Vagina (tissue), 2 donors: ENCODE measurements at places on chromosomes 1 and 21.

- DNase-seq = no peak
These were observed 85.6 kb downstream of the NKAIN1 start for GRCh38 chr1:31154000-31154631.

- DNase-seq = no peak
These were observed 12.2 kb downstream of the FGR start for GRCh38 chr1:27622828-27623227.

- DNase-seq = no peak
These were observed 22.1 kb upstream of the DIP2A start for GRCh38 chr21:46436621-46437020.

DNA sequence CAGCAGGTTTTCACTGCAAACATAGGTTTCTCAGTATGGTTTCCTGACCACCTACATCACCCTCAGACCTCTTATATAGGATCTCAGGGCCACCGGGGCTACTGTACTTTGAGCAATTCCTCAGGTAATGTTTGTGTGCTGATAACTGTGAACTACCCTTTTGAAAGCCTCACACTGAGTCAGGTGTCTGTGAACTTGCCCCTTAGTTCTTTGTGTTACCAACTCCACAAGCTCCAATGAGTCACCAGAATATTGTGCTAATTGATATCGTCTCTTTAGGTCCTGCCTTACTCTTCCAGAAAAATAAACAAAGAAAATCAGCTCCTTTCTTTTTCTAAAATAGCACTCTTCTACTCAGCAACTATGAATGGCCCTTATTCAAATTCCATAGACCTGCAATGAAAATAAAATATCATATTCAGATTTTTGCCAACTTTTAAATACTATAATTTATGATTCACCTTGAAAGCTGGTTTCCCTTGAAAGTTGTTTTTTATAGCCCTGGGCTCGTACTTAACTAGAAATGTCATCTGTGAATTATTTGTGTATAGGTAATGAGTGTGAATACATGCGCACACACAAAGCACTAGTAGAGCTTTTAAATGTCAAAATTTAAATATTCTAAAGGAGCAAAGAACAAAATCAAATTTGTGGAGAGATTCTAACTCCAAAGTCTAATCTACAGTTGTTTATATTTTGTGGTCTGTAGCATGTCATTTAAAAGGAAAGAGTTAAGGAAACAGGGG, 88.1 kb upstream of the WARS2 start:
- DNase-seq = no peak

DNA sequence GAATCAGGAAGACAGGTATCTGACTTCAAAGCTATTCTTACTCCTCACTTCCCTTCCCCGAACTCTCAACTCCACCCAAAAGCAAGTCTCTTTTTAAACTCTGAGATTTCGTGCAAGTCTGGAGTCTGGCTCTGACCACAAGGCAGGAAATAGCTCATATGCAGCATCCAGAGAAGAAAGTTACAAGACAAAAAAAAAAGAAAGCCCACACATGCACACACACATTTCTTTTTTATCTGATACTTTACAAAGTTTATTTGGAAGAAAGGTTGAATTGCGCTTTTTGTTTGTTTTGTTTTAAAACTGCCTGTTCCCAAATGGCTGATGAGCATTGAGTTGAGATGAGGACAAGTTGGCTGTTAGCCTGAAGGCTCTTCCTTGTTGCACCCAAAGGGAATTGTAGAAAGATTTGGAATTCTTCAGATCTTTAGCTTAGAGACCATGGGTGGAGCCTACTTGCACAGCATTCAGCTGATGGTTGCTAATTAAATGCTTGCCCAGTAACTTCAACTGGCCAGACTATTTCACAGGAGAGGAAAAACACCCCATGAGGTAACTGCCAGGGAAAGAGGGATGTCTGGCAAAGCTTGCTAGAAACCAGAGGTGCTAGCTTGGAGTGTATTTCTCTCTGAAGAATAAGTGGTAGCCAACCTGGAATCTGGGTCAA, 490.3 kb downstream of the TTLL7 start:
- no peak for DNase-seq

- no peak for DNase-seq
These were observed 2.4 kb upstream of the TARS2 start for GRCh38 chr1:150484861-150485260.

GRCh38 chr1:63817152-63817667, 43.4 kb downstream of the ROR1 start:
- DNase-seq = no peak

- no peak for DNase-seq
These were observed 50.6 kb downstream of the CHML start for GRCh38 chr1:241589521-241589920.

DNA sequence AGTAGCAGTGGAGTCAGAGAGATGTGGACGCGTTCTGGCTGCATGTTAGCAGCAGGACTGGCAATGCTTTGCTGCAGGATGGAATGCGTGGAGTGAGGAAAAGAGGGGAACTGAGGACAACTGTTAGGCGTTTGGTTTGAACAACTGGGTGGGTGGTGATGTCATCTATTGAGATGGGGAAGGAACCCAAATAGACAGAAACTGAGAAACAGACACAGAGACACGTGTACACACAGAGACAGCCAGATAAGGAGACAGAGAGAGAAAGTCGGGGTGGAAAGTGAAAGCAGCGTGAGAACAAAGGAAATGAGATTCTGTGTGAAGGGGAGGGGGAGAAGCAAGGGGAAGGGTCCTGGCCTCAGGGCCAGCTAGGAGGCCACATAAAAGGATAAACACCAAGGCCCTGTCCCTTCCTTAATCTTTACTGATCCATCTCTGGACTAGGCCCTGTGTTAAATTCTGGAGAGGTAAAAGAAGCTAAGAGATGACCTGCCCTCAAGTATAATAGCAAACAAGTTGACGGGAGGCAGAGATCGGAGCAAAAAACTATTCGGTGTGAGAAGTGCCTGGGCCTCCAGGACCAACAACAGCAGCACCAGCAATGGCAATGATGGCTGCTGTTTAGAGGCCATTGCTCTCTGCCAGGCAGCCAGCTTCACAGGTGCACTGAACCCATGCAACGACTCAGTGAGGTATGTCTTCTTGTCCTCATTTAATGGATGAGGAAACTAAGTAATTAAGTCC, 31.6 kb downstream of the VWA5B1 start:
- no peak for DNase-seq

GRCh38 chr1:33895396-33895795, 31.5 kb downstream of the HMGB4 start:
- no peak for DNase-seq

GRCh38 chr1:230899841-230900251, 31.5 kb upstream of the C1orf198 start:
- DNase-seq = no peak

DNA sequence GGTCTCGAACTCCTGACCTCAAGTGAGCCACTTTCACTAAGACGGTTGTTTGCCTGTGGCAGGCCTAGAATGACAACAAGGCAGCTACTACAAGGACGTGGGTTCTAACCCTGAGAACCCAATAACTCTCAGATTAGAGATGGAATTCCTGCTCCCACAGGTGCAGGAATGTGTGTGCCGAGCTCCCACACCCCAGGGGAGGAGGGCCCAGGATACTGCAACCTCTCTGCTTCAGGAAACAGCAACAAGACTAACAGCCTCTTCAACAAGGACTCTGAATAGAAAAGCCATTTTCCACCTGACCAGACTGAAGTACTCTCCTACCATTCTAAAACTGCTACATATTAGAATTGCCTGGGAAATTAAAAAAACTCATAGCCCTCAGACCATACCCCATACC, 4.9 kb downstream of the LSM10 start:
- DNase-seq = no peak

DNA sequence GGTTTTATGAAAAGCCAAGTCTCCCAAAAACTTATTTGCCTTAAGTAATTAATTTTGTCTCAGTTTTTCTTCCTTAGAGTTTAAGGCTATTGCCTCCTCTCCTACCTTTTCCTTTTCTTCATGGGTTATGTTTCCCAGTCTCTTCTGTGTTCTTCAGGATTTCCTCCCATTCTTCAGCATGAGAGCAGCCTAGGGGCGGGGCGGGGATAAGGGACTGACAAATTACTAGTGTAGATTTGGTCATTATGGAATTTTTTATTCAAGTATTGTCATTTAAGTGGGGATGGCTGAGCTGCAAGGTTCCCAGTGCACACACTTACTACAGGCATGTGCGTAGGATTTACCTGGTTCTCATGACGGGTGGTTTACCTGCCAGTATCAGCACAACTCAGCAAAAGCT, 35.2 kb upstream of the PIGV start:
- DNase-seq = no peak

DNA sequence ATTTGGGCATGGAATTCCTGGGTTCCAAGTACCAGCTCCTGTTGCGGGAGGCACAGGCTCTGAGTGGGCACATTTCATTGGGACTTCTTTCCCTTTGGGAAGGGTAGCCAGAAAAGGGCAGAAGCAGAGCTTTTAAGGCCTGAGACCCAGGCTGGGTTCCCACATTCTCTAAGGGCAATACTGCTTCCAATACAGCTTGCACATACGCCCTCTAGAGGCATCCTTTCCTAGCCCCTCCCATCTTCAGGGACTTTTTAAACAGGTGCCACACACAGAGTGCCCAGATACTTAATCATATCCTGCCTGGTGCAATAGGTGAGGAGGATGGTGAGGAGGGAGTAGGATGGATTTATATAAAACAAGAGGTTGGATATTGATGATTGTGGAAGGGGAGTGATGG, 5.7 kb downstream of the GPR88 start:
- DNase-seq = no peak

DNA sequence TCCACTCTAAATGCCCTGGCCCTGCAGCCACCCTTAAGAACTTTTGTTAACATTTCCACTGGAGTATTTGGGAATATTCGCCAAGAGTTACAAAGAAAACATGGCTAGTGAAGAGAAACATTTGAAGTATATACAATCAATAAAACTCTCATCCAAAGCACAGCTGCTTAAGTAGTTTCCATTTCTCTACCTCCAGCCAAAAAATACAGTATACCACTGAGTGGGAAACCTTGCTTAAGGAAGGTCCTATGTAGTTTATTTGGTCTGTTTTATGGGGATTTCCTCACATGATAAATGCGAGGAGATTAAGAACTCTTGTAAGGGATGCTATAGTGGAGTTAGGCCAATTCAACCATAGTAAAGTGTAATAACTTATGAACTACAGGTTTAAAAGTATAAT, 382.5 kb downstream of the NEGR1 start:
- no peak for DNase-seq

DNA sequence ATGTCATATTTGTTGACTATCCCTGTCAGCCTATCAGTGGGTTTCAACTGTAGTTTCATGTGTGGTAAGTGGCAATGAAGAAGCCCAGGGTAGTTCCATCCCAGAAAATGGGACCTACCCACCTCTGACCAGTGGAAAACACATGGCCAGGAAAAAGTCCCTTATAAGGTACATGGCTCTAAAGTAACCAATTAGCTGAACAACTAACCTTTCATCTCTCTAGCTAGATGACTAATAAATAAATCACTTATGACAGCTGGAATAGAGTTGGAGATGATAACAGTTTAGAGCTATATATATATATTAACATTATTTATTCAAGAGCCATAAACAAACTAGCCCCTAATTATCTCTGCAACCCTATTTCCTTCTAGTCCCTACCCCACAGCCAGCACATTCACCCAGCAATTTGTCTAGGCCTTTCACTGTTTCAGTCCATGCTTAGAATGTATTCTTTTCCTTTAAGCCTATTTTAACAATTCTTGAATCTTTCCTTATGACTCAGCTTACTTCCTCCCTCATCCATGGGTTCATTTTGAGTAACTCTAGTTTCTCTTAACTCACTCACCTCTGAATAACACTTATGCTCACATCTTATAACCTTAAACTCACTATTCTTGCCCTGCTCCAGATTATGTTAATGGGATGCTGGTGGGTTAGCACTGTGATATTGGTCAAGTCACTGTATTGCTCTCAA, 83.7 kb downstream of the TNFSF18 start:
- DNase-seq = no peak

DNA sequence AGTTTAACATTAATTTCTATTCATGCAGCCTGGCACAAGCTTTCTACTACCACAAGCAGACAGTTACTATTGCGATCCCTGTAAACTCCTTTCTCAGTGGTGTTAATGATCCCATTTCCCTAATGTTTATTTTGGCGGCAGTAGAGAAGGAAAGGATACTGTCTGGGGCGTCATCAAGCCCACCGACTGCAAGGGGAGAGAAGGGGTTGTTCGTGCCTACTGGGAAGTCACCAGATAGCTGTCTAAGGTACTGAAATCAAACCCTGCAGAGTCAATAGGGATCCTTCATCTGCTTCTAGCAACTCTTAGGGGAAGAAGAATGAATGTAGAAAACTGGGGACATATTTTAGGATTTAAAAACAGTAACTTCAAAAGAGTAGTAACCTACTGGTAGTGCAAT, 95.2 kb upstream of the ADAR start:
- no peak for DNase-seq

- DNase-seq = no peak
These were observed 158.1 kb upstream of the IGSF21 start for GRCh38 chr1:17949511-17949910.

DNA sequence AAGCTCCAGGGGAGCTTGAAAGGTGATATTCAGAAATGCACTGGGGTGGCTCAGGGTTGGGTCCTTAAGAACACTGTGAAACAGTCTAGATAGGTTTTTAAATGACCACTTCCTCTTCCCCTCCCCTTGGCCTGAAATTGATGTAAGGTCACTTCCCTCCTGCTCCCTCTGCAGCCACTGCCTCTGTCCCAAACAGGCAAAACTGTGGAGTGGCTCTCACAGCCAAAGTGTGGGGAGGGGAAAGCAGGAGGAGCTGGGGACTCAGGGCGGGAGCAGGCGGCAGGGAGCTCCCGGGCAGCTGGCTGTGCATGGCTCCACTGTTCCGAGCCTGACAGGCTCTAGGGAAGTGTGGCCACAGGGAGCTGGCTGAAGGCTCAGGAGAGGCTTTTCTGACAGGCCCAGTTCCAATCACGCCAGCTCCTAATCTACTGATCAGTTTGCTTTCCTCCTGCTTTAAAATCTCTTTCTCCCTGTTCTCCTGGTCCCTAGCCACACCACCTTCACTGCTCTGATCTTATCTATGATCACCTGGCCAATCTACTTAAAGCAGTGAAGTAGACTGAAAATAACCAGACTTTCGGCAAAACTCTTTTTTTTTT, 5.1 kb upstream of the CSRP1 start:
- no peak for DNase-seq

DNA sequence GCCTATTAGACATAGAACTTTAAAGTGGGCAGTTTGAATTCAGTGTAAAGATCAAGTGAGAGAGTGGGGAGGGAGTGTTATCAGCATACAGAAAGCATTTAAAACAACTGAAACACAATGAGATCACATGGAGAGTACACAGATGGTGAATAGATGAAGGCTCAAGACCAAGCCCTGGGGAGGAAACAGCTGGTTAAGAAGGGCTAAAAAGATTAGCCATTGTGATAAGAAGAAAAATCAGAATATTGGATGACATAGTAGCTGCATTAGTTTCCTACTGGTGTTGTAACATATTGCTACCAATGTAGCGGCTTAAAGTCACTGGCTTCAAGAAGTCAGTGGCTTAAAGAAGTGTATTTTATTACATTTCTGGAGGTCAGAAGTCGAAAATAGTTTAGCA, 443.4 kb upstream of the RGS18 start:
- DNase-seq = no peak

DNA sequence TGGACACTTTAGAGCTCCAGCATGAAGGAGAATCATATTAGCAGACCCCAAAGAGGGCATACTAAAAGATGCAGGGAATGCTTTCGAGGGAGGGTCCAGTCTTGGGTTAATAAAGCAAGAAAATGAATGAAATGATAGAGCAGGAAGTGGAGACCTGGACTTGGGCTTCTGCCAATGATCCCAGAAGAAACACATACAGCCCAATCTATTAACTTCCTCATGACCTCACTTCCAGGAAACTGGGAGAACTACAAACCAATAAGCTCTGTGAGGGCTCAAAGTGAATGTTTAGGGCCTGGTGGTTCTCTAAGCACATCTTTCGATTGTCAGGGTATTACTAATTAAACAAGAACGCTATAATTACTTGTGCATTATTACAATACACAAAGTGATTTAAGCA, 53.6 kb upstream of the SSX2IP start:
- no peak for DNase-seq
